Activated T-cell treated with anti-CD3 and anti-CD28 coated beads, Interleukin-2, amount 50 U/mL, for 1 hour (primary cell): ENCODE measurements at places on chromosomes 5 and 9.

- no peak for DNase-seq
Observed at GRCh38 chr5:81724571-81724970, 26.3 kb downstream of the SSBP2 start.

DNA sequence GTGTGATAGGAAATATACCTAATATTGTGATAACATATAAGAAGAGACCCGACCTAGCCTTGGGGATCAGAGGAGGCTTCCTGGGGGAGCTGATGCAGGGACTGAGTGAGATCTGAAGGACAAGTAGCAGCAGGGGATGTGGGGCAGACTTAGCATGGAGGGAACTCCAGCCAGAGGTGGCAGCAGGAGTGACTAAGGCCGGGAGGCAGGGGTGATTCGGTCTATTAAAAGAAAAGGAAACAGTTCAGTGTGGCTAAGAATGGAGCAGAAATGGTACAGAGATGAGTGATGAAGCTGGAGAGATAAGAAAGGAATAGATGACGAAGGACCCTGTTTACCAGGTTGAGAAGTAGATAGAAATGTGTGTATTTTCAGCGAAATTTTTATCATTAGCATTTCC, 408.8 kb downstream of the ENC1 start:
- no peak for DNase-seq

- no peak for DNase-seq
Observed at GRCh38 chr9:107895501-107896001, 406.0 kb upstream of the KLF4 start.

DNA sequence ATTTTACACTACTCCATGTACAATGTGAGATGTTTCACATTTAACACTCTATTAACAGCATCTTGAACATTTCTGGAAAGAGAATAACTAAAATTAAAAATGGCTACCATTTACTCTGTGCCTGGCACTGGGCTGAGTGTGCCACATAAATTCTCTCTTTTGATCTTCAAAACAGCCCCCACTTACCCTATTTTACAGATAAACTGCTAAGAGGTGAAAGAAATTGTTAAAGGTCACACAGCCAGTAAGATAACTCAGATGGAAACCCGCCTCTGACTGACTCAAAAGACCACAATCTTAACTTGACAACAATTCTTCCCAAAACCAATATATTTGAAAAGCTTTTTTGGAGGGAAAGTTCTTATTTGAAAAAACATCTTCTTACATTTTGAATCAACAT, 97.3 kb downstream of the MAPKAP1 start:
- DNase-seq = no peak

DNA sequence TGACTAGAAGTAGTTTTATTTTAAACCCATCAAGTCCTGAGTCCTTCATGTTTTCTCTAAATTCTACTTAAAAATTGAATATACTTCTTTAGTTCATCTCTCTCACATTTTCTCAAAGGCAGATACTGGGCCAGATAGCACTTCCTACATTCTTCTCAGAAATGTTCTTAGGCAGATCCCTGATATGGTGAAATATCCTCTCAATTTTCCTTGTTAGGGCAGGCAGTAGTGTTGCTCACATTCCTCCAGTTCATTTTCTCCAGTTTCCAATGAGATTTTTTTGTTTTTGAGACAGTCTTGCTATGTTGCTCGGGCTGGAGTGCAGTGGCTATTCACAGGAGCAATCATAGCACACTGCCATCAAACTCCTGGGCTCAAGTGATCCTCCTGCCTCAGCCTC, 5.7 kb downstream of the GCNT1 start:
- no peak for DNase-seq

GRCh38 chr5:763998-764781, 20.3 kb downstream of the ZDHHC11B start:
- DNase-seq = peak; percentile 20

DNA sequence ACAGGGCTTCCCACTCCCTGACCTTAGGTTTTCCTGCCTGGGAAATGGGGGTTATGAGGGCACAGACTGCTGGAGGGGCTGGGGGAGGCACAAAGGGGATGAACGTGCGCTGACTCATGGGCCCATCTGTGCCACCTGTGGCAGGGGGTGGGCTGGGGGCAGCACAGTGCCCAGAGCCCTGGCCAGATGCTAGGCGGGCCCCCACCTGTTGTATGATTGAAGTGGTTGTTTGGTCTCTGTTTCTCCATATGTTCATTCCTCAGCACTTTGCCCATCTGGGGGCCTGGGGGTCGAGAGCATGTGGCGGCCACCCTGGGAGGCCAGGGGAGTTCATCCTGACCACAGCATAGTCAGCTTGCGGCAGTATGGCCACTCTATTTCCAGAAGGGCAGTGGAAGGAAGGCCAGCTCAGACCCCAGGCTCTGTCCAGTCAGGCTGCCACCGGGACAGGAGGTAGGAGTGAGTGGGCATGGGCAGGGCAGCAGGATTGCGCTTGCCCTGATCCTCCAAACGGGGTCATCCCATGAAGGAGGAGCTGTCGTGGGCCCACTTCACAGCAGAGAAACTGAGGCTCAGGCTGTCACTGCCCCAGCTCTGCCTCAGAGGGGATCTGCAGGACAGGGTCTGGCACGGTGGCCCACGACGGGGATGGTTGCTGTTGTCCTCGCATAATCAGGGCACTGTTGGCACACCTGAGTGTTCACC, 841 bp upstream of the NINJ1 start:
- no peak for DNase-seq

DNA sequence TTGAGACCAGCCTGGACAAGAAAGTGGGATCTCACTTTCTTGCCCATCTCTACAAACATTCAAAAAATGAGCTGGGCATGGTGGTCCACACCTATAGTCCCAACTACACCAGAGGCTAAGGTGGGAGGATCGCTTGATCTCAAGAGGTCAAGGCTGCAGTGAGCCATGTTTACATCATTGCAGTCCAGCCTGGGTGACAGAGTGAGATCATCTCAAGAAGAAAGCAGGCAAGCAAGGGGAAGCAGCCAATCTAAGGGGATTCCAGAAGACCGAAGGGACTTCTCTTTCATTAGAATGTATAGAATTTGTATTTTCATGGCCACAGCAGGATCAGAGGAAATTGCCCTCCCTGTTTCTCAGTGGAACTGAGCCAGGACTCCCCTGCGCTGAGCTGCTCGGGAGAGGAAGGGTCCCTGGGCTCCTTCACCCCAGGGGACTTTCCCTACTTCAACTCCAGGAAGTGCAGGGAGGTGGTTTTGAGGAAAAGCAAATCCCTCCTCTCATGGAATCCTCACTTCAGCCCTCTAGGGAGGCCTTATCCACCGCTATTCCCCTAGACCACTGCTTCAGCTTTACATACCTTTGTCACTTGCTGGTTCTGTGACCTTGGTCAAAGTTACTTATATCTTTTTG, 12.1 kb downstream of the WWC1 start:
- DNase-seq = no peak

GRCh38 chr5:159098603-159099436, 896 bp downstream of the EBF1 start:
- peak; percentile 61 for DNase-seq

GRCh38 chr9:107638521-107639310, 149.1 kb upstream of the KLF4 start:
- no peak for DNase-seq

- no peak for DNase-seq
Observed at GRCh38 chr5:90803876-90804275, 245.3 kb downstream of the ADGRV1 start.
